ENCODE measurements at places on chromosomes 2 and 18. TPM values are rescaled to one million over a fixed set of nuclear protein-coding genes. Genes with fewer than 3 reads are reported as not detected.

The RPS27A gene
- total RNA-seq, result 1,291 TPM

The ABCG5 gene
- not detected for total RNA-seq

The CD207 gene
- total RNA-seq, result under 0.01 TPM

The RANBP2 gene
- 58.5 TPM for total RNA-seq

The LYPD1 gene
- total RNA-seq, result 4.2 TPM

The ANKRD29 gene
- 3.7 TPM for total RNA-seq

Measured in skeletal muscle tissue (tissue), 5 donors.